ENCODE measurements at places on chromosomes 7 and 10. TPM values are rescaled to one million over a fixed set of nuclear protein-coding genes. Genes with fewer than 3 reads are reported as not detected.

DNA sequence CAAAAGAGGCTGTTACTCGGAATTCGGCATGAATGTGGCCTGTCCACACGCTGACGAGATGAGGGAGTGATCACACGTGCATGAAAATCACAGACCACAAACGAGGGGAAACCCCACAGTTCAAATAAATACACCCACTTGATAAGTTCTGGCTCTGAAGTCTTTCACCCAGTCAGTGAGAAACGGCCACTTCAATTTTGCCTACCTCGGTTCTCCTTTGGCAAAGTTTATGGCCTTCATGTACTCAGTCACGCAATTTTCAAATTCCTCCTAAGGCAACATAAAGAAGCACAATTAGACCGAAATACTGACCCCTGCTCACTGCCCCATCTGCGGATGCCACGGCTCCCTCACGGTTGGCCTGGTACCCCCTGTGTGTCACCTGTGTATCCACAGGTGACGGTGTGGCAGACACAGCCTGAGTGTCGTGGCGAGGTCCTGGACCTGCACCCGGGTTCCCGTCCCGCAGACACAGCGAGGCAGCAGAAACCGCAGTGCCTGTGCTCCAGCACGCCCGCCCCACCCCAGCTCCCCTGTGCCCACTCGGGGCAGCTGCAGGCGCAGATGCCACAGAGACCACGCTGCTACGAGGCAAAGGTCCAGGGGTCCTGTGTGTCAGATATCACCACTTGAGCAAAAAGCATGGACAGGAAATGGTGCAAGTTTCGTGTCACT lies 1.4 kb downstream of the CFAP46 start:
- no peak for DNase-seq

GRCh38 chr7:143429770-143430698 lies 13.2 kb upstream of the TAS2R60 start:
- no peak for DNase-seq

DNA sequence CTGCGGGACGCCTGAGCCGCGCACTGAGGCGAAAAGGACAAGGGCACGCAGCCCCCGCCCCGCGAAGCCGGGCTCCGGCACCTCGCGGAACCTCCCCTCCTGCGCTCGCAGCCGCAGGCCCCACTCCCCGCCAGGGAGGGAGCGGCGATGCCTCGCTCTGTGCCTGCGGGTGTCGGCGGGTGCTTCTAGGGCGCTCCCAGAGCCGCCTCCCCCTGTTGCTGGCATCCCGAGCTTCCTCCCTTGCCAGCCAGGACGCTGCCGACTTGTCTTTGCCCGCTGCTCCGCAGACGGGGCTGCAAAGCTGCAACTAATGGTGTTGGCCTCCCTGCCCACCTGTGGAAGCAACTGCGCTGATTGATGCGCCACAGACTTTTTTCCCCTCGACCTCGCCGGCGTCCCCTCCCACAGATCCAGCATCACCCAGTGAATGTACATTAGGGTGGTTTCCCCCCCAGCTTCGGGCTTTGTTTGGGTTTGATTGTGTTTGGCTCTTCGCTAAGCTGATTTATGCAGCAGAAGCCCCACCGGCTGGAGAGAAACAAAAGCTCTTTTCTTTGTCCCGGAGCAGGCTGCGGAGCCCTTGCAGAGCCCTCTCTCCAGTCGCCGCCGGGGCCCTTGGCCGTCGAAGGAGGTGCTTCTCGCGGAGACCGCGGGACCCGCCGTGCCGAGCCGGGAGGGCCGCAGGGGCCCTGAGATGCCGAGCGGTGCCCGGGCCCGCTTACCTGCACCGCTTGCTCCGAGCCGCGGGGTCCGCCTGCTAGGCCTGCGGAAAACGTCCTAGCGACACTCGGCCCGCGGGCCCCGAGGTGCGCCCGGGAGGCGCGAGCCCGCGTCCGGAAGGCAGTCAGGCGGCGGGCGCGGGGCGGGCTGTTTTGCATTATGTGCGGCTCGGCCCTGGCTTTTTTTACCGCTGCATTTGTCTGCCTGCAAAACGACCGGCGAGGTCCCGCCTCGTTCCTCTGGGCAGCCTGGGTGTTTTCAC lies 519 bp downstream of the ITGB8 start:
- DNase-seq: peak; percentile 75

- DNase-seq: peak; percentile 51
These were observed 55.5 kb downstream of the SLC16A12 start for GRCh38 chr10:89479771-89480446.

DNA sequence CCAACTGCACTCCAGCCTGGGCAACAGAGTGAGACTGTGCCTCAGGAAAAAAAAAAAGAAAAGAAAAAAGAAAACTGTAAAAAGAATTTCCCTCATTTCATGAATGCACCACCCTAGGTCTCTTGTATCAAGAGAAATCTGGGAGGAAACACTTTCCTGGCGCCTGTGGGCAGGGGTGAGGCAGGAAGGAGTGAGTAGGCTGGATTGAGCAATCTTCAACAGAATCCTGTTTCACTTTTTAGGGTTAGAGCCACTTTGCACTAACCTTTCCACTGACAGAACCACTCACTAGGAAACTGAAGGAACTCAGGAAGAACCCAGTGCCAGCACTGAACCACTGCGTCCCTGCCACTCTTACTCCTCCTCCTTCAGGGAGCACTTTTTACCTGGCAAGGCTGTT lies 282.1 kb downstream of the CCDC3 start:
- DNase-seq: peak; percentile 68

DNA sequence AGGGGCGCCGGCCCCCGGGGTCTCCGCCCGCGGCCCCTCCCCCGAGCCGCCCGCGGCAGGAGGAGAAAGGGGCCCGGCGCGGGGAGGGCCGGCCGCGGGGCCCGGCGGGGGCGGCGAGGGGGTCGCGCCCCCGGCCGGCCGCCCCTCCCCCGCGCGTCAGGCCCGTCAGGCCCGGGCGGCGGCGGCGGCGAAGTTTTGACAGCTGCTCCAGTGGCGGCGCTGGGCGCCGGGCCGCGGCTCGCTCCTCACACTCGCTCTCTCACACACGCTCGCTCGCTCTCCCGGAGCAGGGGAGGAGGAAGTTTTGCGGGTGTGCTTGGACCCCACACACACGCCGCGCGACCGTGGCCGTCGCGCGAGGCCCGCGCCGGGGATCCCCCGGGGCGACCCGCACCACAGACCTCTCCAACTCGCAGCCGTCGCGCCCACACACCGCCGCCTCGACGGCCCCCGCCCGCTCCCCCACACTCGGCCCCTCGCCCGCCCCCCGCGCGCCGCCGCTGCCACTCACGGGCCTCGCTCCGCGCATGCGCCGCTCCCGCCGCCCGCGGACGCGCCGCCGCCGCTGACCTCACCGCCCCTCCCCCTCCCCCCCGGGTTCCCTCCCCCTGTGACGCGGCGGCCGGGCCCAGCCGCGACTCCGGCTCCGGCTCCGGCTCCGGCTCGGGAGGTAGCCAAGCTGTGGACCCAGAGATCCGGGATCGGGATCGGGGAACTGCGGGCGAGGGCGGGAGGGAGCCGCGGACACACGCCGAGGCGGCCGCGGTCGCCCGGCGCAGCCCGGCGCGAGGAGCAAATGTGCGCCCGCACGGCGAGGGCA lies 518 bp upstream of the KMT2C start:
- peak; percentile 87 for DNase-seq

DNA sequence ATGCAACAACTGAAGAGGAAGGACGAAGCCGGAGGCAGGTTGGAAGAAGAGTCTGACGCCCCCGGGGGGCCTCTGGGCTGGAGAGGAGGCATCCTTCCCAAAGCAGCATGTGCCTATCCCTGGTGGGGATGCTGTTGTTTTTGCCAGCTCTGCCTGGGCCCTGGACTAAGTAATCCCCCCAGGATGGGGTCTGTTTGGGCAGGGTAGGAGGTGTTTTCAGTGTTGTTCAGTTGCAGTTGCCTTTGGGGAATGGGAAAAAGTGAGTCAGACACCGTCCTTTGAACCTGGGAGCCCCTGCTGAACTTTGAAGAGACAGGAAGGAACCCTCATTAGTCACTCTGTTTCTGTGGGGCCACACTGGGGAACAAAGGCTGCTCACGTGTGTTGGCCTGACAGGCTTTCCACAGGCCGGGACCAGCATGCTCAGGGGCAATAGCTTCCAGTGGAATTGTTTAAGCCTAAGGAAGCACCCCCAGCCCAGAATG lies 35.2 kb upstream of the GDF10 start:
- DNase-seq: no peak

GRCh38 chr7:32890010-32890792 lies 1.4 kb downstream of the KBTBD2 start:
- DNase-seq: peak; percentile 15

GRCh38 chr10:74008212-74008731 lies 10.4 kb downstream of the VCL start:
- DNase-seq: no peak

- DNase-seq: no peak
These were observed 15.2 kb downstream of the PIK3AP1 start for GRCh38 chr10:96705134-96705533.

GRCh38 chr10:22427101-22427500 lies 81.8 kb downstream of the SPAG6 start:
- peak; percentile 74 for DNase-seq

DNA sequence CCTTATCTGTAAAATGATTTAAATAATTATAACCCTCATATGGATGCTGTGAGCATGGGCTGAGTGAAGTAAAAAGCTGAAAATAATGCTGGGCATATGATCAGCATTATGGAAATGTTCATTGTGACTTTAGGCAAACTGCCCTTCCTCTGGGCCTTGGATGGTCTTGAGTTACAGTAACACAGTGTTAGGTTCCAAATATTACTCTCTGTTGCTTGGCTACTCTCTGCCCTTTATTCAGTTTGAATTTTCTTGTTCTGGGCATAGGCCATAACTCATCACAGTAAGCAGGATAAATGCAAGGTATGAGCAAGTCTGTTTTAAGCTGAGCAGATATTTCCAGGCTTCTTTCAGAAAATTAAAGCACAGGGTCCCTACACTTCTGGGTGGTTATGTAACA lies 868.0 kb downstream of the KCNMA1 start:
- no peak for DNase-seq

DNA sequence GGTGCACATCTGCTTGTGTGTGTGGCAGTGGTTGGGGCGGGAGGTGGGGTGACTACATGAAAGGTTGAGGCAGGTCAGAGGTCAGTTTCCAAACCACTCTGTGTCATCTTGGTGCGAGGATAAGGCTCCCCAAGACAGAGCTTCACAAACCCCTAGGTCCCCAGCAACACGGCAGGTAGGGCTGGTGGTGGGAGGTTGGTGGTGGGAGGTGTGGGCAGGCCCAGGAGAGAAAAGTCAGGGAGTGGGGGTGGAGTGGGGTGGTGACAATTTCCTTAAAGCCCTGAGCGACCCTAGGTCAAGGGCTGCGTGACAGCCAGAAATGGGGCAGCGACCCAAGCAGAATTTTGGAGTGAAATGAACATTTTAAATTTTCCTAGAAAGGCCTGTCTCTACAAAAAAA lies 1.6 kb upstream of the STRA8 start:
- DNase-seq: no peak

GRCh38 chr10:78634835-78635234 lies 433.9 kb upstream of the ZMIZ1 start:
- peak; percentile 17 for DNase-seq

- DNase-seq: no peak
These were observed 312.6 kb downstream of the FGFR2 start for GRCh38 chr10:121285406-121286196.

DNA sequence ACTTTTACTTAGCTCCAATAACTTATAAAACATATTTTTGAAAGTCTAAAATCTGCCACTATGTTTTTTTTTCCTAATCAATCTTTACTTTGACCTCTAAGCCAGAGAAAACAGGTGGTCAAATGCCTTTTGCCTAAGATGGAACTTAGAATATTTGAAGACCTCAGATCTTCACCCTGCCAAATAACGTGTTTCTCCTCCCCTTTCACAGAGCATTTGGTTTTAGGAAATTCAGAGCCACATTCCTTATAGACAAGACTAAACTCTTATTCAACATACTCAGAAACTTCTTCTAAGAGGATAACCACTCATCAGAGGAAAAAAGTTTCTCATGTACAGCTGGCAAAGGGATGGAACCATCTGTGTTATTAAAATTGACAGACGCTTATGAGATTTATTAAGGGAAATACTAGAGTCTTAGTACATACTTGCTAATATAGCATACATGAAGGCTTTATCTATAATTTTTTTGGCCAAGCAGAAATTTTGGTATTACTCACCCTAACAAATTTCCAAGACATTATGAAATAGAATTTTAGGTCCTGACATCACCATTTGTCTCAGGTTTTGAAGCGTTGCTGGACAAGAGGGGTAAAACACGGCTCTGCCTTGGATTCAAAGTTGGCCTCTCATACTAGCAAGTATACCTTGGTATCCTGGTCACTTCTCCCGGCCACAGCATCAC lies 2.6 kb upstream of the EGFR start:
- no peak for DNase-seq

DNA sequence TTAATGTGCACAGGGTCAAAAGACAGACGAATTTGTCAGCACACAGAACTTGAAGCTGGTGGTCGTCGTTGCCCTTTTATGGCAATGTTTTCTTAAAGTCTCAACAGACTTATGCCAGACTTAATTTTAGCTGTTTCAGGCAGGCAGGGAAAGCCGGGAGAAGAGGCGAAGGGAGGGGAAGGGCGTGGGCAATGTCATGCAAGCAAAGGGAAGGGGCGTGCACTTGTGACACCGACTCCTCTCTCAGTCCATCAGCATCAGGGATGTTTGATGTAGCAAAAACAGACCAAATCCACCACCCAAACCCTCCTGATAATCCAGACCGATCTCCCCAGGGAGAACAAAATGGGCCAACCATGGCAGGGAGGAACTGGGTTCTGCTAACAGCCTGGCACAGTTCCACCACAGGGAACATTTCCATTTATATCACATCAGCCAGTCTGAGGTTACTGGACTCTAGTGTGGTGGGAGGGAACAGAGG lies 118.1 kb upstream of the RHEB start:
- DNase-seq: no peak

DNA sequence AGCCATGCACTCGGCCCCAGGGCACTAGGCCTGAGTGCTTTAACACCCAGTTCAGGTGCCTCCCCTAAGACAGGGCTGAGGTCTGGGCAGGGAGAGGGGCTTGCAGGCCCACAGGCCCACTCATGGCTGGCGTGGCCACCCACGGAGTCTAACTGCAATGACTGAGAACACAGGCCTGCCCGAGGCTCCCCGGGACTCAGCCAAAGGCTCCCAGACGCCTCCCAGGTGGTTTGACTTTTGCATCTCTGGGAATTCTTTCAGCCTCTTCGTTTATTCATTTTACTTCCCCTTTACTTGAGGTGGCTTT lies 37.3 kb downstream of the PTPRN2 start:
- no peak for DNase-seq

DNA sequence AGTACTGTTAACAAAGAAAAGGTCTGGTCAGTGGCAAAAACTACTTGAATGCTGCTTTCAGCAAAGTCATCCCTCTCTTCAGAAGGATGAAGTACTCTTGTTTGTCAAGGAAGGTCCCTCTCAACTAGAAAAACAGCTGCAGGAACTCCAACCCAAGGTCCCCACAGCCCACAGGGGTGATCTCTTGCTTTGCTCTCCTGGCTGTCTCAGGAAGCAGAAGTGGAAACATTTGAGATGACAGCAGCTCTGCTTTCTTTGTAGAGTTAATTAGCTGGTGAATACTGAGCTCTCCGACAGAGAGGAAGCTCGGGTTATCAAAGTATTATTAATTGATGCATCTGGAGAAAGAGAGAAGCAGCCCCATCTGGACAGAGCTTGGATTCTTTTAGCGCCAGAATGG lies 25.4 kb upstream of the LRGUK start:
- no peak for DNase-seq

- DNase-seq: no peak
These were observed 244.3 kb downstream of the PHF14 start for GRCh38 chr7:11217848-11218565.

Gene NPSR1
- total RNA-seq: not detected

Gene SDK1
- total RNA-seq: not detected

Gene MIOS
- total RNA-seq: 21.3 TPM

Gene GRID1
- 0.15 TPM for total RNA-seq

Gene PRLHR
- not detected for total RNA-seq

Gene ADAM8
- total RNA-seq: 1.5 TPM

Gene PTF1A
- total RNA-seq: not detected

Gene SORBS1
- total RNA-seq: 0.03 TPM

Gene MKI67
- total RNA-seq: 15.0 TPM

Data from MG63 (cell line).